ENCODE measurements at places on chromosomes 11 and 22.

GRCh38 chr22:24516301-24516737 lies 21.2 kb downstream of the UPB1 start:
- no peak for DNase-seq

DNA sequence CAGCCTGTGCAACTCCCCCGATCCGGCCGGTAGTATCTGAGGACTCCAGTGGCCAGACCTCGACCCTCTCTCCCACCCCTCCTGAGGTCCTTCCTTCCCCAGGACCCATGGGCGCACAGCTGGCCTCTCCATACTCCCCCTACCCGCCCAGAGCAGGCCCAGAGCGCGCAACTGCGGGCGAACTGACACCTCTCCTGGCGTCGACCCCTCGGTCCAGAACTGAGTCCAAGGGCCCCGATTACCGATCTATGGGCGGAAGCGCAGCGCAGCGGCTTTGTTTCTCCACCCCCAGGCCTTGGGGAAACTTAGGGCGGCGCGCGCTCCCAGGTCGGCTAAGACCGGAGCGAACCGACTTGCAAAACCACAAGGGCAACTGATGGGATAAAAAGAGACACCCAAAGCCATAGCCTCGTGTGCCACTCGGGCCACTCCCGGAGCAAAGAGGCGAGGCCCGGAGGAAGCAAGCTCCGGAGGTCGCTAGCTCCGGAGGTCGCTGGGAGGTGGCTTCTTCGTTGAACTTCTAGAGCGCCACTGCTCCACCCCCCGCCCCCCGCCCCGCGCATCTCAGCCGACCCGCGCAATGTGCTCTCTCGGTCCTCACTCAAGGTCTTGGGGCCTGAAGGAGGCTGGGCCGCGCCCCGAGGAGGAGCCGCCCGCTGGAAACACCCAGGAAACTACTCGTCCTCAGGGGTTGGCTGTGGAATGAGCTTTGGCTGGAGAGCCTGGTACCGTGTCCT lies 9.8 kb upstream of the ALX4 start:
- no peak for DNase-seq

DNA sequence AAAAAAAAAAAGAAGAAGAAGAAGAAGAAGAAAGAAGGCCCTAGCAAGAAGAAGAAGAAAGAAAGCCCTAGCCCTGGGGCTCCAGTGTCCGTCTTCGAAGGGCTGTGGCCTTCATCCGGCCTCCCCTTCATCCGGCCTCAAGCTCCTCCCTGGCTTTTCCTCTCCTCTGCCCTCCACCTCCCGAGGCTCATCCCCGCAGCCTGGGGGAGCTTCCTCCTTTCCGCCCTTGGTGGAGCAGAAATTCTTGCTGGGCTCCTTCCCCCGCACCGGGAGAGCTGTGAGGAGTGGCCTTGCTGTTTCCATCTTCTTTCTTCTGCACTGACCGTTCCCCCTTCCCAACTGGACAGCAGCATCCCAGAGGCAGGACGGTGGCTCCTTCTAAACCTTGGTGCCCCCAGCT lies 9.5 kb upstream of the LTO1 start:
- no peak for DNase-seq

DNA sequence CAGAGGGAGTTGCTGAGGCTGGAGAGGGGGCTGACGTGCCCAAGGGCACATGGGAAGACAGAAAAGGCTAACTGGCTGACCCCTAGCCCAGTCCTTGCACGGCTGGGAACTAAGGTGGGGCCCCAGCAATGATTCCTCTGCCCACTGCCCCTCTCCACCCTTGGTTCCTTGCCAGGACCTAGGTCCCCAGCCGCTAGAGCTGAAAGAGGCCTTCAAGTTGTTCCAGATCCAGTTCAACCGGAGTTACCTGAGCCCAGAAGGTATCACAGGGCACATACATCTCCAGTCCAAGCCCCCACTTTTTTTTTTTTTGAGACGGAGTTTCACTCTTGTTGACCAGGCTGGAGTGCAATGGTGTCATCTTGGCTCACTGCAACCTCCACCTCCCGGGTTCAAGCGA lies 390 bp downstream of the CTSW start:
- no peak for DNase-seq

DNA sequence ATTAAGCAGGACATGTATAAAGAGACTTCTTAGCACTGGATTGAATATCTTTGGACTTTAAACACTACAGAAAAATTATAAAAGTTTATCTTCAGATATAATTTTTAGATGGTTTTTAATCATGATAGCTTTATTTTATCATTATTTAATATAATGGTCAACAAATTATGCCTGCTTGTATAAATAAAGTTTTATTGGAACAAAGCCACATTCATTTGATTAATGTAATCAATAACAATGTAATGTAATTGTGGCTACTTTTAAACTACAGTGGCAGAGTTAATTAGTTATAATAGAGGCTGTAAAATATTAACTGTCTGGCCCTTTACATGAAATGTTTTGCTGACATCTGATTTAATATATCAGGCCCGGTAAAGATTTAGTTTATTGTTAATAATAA lies 70.0 kb downstream of the STIM1 start:
- DNase-seq = no peak

GRCh38 chr11:113168354-113169342 lies 145.7 kb upstream of the TTC12 start:
- DNase-seq = no peak

DNA sequence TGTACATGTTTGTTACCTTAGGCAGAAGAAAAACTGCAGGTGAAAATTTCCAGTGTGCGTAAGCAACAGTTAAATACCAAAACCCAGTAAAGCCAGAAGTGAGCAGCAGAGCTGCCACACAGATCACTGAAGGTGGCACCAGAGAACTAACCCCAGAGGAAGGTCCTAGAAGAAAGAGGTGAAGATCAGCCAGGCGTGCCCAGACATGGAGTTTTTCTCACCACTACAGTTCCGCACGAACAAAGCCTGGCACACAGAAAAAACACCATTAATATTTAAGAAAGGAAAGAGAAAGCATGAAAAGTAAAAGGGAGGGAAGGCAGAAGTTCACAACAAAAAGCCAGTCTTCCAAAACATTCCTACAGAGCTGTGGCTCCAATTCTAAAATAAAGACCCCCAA lies 60.7 kb downstream of the STK33 start:
- DNase-seq = no peak

- no peak for DNase-seq
Observed at GRCh38 chr11:44235765-44236201, 74.2 kb downstream of the ALX4 start.

DNA sequence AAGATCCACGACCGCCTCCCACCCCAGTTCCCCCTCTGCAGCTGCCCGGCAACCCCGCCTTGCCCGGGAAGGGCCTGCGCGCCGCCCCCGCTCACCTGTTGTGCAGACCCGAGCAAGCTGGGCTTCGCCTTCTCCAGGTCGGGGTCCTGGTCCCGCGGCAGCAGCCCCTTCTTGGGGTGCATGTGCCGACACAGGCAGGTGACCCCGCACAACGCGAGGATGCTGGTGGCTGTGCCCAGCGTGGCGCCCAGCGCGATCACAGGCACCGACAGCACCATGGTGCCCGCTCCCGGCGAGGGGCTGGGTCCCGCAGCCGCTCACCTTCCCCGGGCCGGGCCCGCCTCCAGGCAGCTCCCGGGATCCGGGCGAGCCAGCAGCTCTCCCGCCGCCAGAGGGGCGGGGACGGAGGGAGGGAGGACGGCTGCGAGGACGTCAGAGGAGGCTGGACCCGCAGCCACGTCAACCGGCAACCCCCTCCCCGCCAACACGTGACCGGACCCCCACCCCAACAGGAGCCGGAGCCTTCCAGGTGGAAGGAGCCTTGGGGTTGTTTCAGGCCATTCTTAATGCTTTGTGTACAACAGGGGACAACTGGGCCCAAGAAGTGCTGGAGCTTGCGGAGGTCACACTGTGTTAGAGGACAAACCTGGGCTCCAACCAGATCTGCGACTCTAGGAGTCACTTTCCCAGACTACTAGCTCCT lies at the start of gene SYT13:
Gene SYT13 (minus strand): TSS at position 412 of the 703 bp plus-strand sequence. CDS start 134 bp downstream, at position 278.
- DNase-seq = no peak

- no peak for DNase-seq
Observed at GRCh38 chr22:34866495-34867131, 199.3 kb upstream of the ISX start.

GRCh38 chr11:93623920-93624319 lies 37.6 kb upstream of the CEP295 start:
- no peak for DNase-seq

- DNase-seq = no peak
Observed at GRCh38 chr22:17443405-17444203, 74.3 kb downstream of the CECR2 start.

- DNase-seq = no peak
Observed at GRCh38 chr11:64537876-64538275, 53.1 kb upstream of the SLC22A12 start.

- DNase-seq = no peak
Observed at GRCh38 chr11:10401256-10401655, 53.8 kb upstream of the AMPD3 start.

DNA sequence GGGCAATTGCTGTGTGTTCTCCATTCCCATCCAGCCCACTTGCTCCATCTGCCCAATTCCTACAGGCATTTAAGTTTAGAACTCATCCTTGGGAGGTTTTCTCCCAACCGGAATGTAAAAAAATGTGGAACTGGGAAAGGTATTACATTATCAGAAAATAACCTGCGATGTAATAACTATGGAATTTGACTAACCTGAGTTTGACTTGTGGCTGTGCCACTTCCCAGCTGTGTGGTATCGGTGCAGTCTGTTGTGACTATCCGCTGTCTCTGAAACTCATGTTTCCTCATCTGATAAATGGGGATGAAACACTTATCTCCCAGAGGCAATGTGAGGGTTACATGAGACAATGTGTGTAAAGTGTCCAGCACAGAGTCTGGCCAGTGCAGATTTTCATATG lies 77.6 kb downstream of the TENM4 start:
- no peak for DNase-seq

DNA sequence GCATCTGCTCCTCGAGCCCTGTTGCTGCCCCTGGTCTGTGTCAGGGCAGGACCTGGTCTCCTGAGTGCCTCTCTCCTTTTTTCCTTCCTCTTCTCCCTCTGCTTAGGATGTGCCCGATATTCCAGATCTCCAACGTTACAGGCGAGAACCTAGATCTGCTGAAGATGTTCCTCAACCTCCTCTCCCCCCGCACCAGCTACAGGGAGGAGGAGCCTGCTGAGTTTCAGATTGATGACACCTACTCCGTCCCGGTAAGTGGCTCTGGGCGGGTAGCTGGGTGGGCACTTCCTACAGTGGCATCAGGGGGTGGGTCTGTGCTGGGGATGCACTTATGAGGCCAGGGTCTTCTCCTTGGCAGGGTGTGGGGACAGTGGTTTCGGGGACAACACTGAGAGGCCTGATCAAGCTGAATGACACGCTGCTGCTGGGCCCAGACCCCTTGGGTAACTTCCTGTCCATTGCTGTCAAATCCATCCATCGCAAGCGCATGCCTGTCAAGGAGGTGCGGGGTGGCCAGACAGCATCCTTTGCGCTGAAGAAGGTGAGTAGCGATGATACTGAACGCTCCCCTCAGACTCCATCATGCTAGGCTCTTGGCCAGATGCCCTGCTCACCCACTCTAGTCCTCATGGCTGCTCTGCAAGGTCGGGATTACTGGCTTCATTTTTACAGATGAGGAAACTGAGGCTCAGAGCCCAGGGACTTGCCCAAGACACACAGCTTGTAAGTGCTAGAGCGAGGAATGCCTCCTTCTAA lies 20.3 kb downstream of the GTPBP1 start:
- no peak for DNase-seq

Data from stimulated activated CD4-positive, alpha-beta T cell treated with anti-CD3 and anti-CD28 coated beads, Interleukin-1b, Interleukin-23, amount 100 ng/mL, for 48 hours (primary cell).